ENCODE measurements at places on chromosomes 4 and X. TPM values are rescaled to one million over a fixed set of nuclear protein-coding genes. Genes with fewer than 3 reads are reported as not detected.

The SPANXA2 gene
- not detected for polyA plus RNA-seq

The LAS1L gene
- polyA plus RNA-seq: 26.0 TPM

The METAP1 gene
- polyA plus RNA-seq: 26.3 TPM

The ITIH6 gene
- not detected for polyA plus RNA-seq

The HSFX4 gene
- polyA plus RNA-seq: not detected

The FAM114A1 gene
- polyA plus RNA-seq: 113 TPM

The ENAM gene
- polyA plus RNA-seq: 0.64 TPM

DNA sequence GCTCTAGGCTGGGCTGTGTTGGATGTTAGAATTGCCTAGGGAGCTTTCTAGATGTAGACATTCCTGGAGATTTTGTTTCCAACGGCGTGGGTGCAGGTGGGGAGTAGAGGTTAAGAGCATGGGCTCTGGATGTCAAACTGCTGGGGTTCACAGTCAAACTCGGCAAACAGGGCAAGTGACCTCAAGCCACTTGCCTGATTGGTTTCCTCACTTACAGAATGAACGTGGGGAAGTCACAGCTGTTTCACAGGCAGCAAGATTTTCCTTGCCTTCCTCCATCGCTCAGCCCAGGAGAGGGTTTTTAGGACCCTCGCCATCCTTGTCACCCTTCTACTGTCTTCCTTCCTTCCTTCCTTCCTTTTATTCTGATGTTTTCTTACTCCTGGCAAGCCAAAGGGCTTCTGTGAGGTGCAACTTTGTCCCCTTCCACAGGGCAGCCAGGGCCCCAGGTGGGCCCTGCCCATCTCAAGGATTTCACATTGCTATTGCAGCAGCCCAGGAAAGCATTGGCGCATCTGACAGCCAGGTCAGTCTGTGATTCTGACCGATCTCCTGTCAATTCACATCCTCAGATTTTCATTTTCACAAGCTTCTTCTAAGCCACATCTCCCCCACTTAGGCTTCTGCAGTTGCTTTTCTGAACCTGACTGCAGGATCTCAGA lies 7.0 kb downstream of the RTL5 start:
- no peak for DNase-seq

DNA sequence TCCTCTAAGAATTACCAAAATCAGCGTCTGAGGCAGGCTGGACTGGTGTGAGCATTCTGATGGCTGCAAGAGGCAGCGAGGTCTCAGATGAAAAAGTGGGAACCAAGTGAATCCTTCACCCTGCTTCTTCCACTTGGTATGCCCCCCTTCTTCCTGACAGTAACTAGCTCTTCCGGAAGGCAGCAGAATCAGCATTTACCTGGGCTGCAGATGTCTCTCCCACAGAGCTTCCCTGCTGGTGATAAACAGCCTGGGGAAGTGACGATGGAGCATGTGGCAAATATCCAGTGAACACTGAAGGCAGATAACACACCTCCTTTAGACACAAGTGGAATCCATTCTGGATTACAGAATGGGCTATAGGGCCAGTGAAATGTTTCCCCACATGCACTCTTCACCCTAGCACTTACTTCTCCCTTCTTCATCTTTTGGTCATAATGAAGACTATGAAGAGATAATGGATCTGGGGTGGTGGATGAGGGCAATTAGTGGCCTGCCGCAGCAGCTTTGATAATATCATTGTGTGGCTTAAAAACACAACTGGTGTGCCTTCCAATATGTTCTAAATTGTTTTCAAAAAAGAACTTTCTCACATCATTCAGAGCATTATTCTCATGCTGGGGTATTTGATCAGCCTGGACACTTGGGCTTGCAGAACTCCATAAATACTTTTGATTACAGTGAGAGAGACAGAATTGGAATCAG lies 60.8 kb upstream of the TBC1D9 start:
- no peak for DNase-seq

DNA sequence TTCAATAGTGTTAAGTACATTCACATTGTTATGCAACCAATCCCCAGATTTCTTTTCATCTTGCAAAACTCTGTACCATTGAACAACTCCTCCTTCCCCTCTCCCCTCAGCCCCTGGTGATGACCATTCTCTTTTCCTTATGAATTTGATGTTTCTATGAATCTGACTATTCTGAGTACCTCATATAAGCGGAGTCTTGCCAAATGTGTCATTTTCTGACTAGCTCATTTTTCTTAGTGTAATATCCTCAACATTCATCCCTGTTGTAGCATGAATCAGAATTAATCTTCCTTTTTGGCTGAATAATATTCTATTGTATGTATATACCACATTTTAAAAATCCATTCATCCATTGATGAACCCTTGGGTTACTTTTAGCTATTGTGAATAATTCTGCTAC lies 34.0 kb downstream of the SMIM20 start:
- no peak for DNase-seq

DNA sequence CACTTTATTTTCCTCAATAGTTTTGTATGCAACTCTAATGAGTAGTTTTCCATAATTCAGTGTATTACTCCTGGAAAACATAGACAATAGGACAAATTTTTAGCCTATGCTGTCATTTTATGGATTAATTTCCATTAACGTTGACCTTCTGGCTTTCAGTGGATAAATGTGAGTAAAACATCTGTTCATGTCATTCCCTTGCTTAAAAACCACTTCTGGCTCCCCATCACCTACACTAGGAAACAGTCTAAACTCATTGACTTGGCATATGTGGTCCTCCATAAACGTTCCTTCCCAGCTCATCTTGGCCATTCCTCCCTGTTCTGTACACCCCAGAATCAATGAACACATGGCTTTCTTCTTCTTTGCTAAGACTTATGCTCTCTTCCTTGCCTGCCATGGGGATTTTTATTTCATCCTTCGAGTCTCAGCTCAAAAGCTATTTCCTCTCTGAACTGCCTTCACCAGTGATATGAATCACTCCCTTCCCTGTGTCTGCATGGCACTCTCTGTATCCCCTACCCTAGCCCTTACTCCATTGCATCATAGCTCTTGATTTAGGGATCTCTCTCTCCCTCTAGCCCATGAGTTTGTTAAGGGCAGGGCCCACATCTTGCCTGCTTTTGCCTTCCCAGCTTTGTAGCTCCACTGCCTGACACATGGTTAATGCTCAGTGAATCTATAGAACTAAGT lies 34.8 kb downstream of the DOCK11 start:
- DNase-seq: no peak

- DNase-seq: peak; percentile 71
Observed at GRCh38 chr4:81650606-81651242, 179.0 kb upstream of the RASGEF1B start.

GRCh38 chr4:86452422-86452891 lies 92.6 kb upstream of the MAPK10 start:
- no peak for DNase-seq

- DNase-seq: no peak
Observed at GRCh38 chr4:101328063-101328602, 19.2 kb downstream of the PPP3CA start.

DNA sequence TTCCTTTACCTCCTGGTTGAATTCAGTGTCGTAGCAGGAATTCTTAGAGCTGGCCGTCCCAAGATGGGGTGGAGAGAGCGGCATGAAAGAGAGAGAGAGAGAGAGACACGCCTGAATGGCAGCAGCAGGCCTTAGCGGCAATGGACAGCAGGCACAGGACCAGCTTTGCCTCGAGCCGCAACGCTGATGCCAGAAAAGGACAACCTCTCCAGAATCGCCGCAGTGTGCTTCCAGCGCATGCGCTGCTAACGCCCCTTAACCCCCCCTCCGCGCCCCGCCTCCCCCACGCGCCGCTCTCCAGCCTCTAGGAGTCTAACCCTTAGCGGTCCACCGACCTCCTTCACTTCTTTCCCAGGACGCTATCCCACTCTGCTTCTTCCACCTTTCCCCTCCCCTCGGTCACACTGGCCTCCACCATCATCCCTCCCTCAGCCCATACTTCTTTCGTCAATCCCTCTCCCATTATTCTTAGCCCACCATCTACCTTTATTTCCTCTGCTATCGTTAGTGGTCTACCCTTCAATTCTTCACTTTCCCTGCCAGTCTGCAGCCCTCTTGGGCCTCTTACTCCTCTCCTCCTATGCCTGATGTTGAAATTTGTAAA lies 10.5 kb upstream of the ZCCHC13 start:
- DNase-seq: peak; percentile 83

DNA sequence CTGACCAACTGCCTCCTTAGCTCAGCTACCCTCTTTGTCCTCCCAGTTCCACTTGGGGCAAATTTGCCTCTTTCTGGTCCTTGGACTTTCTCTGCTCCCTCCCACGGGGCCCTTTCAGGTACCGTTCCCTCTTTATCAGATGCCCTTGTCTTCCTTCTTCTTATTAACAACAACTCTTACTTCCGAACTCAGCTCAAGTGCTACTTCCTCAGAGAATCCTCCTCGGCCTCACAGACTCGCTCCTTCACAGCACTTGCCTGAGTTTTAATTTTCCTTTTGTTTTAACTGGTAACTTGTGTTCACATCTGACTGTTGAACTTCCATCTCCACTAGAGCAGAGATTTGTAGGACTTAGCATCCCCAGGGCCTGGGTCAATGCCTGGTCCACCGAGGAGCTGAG lies 85.7 kb downstream of the CLNK start:
- no peak for DNase-seq

- no peak for DNase-seq
Observed at GRCh38 chr4:55442541-55442940, 46.8 kb downstream of the TMEM165 start.

- peak; percentile 37 for DNase-seq
Observed at GRCh38 chrX:70257423-70258288, 2.3 kb downstream of the P2RY4 start.

GRCh38 chr4:74339501-74339900 lies 25.4 kb upstream of the EREG start:
- DNase-seq: no peak

DNA sequence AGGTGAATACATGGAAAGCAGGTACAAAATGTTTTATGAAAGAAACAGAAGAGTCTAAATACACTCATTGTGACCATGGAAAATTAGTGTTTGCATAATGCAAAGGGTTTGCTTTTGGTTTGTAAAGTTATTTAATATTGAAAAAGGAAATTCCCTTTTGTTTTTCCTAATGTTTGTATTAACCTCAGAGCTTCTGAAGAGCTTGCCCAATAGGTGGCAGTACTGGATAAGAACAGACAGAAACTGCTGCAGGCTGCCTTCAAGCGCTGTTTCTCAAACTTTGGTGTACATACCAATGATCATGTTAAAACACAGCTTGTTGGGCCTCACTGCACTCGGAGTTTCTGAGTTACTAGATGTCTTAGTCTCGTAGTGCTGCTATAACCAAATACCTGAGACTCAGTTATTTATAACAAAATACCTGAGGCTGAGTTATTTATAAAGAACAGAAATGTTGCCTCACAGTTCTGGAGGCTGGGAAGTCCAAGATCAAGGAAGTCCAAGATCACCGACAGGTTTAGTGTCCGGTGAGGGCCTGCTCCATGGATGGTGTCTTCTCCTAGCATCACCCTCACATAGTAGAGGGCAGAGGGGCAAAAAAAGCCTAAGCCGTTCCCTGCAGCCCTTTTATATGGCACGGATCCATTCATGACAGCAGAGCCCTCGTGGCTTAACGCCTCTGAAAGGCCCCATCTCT lies 54.2 kb downstream of the SUPT20HL2 start:
- DNase-seq: peak; percentile 87

DNA sequence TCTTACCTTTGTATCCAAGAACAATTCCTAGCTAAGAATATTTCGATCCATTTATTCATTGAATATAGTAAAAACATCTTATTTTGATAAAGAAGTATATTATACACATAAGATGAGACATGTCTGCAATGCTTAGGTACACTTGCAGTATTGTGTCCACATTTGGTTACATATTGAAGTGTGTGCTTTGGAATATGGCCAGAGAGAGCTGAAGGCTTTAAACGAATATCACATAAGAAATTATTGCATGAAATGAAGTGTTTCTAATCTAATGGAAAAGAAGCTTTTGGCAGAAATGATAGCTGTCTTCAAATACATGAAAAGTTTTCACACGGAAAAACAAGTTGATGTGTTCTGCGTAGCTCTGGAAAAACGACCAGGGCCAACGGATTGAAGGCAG lies 516.1 kb upstream of the ZFP42 start:
- DNase-seq: no peak
